ENCODE measurements at places on chromosomes 3 and 15. TPM values are rescaled to one million over a fixed set of nuclear protein-coding genes. Genes with fewer than 3 reads are reported as not detected.

DNA sequence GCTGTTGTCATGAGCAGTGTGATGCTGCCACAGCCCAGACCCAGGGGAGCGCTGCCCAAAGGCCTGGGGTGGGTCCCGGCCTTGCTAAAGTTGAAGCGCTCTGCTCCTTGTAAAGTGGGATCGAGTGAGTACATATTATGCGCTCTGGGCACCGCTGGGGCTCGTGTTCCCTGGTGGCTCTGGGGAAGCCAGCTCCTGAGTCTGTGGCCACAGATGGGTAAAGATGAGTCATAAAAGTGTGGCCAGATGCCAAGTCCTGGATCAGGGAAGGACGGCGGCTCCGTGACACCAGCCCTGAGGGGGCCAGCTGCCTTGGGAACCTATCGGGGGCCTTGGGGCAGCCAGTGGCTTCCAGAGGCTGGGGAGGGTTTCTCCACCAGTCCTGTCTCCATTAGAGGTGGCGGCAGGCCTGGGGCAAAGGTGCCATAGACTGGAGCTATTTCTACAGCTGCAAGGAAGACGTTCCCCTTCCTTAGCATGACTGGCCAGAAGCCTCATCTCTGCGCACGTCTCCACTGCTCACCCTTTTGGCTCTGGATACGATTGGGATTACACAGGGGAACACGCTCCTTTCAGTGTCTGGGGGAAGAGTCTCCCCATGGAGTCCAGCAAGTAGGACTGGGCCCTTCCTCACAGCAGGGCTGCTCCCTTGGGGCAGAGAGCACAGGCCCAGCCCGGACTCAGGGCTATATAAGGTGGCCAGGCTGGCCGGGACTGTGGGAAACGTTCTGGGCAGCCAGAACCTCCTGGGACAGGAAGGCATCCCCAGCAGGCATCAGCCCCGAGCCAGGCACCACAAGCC lies 1.2 kb upstream of the ITIH4 start:
- DNase-seq = peak; percentile 54

- DNase-seq = no peak
Observed at GRCh38 chr15:75704263-75704615, 8.4 kb downstream of the CSPG4 start.

DNA sequence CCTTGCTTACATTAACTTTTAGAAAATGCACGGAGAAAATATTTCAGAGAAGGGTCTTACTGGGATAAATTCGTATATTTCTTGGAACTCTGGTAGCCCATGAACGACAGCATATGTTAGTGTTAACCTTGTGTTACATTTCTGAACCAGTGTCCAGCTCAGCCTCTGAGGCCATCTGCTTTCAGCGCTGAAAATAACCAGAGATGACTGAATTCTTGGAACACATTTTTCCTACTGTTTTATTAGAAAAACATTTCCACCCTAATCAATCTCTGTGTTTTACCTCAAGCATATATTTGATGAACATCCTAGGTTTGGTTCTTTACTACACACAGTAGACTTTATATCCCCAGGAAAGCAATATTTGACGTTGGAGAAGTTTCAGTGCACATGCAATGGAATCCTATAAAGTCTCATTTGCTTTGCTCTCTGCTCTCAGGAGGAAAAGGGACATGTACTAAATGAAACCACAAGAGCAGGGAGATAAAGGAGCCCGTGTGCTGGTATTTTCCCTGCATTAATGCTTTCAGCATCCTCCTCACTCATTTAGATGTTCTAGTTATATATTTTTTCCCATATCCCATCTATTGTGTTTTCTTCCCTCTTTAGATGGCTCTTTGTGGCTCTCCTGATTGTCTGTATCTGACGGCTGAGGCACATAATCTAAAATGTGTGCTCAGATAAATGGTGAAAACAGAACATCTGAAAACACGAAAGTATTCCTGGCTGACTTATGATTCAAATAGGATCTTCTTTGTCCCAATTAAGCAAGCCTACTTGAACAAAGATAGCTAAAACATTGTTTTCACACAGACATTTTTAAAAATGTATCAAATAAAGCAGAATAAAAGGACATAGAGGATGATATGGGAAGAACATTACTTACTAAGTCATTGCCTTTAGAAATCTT lies 151.7 kb upstream of the KCNMB2 start:
- no peak for DNase-seq

DNA sequence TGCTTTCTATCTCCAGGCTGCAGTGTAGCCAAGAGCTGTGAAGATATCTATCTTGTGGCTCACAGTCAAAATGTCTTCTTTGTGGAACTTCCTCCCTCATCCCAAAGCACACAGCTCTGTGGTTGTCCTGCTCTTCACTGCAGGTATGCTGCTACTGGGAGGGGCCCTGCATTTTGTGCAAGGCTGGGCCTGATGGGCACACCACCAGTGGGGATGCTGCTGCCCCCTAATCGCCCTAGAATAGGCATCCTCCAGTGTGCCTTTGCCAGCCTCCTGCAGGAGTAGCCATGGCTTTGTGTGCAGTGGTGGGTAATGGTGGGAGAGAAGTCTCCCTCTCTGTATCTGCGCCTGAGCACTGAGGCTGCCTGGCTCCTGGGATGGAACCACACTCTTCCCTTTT lies 297.3 kb downstream of the DOCK3 start:
- no peak for DNase-seq

DNA sequence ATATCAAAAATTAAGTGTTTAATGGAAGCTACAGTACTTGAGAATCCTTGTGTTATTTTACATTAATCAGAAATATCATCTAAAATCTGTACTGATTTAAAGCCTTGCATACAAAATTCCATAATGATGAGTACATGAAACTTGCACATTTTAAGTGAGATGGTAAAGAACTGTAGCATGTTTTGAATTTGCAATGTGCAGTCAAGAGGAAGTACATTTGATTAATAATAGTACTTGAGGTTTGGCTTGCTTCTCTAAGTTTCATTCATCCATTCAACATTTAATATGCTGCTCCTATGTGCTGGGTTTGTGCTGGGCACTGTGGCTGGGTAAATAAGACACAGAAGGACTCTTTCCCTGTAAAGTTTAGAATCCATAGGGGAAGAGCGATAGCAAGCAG lies 332.3 kb downstream of the CNTN3 start:
- DNase-seq = no peak

GRCh38 chr15:84881520-84881830 lies 3.0 kb upstream of the SLC28A1 start:
- no peak for DNase-seq

DNA sequence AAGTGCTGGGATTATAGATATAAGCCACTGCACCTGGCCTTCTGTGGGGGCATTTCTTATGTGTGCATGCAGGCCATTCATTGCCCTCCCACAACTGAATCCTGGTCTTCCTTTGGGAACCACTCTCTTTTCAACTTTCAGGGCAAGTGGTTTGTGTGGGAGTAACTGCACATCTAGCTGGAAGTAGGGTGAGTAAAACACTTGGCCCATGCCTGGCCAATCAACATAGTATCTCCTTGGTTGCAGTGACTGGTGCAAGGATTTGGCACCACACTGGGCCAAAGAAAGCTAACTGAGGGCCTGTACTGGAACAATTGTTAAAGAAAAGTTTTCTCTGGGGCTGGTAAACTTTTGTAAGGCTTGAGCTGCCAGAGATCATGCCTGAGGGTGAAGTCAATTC lies 189.2 kb upstream of the FEZF2 start:
- DNase-seq = no peak

DNA sequence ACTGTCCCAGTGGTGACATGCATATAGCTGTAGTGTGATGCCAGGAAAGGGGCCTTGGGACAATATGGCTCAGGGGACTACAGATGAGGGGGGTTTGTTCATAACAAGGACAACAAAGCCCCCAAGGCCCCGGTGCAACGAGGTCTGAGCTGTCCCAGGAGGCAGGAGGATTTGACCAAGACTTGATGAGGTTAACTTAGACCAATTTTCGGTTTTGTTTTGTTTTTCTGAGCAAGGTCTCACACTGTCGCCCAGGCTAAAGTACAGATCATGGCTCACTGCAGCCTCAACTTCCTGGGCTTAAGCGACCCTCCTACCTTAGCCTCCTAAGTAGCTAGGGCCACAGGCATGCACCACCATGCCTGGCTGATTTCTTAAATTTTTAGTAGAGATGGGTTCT lies 23.8 kb downstream of the EFCAB12 start:
- no peak for DNase-seq

DNA sequence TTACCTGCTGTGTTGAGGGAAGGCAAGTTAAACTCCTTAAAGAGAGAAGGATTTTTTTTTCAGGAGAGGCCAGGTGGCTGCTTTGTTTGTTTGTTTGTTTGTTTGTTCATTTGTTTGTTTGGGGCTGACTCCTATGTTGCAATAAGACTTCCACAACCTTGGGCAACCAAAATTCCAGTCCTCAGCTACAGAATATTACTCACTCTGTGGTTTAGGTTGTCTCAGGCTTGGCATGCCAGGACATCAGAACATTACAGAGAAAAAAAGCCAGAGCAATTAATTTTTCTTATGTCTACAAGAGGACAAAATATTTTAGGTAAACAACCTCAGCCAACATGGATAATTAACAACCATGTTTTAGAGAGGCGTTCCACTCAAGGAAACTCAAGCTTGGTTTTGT lies 156.7 kb upstream of the ATP11B start:
- DNase-seq = no peak

GRCh38 chr3:53551324-53551723 lies 56.9 kb downstream of the CACNA1D start:
- DNase-seq = no peak

DNA sequence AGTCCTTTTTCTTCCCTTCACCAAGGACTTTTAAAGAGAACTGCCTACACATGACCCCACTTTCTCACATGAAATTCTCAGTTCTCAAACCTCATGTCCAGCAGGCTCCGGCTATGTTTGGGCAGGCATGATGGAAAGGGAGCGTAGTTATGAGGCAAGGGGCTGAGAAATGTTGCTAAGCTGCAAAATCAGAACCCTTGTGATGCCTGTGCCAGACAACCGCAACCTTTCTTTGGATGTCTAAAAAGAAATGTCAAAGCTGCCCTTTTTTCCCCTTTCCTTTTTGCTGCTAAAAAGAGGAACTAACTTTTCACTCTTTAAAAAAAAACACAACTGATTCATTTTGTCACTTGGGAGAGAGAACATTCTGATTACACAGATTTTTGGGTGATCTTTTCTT lies 19.2 kb downstream of the GNB4 start:
- no peak for DNase-seq

GRCh38 chr3:120013481-120013880 lies 80.8 kb downstream of the GSK3B start:
- no peak for DNase-seq

DNA sequence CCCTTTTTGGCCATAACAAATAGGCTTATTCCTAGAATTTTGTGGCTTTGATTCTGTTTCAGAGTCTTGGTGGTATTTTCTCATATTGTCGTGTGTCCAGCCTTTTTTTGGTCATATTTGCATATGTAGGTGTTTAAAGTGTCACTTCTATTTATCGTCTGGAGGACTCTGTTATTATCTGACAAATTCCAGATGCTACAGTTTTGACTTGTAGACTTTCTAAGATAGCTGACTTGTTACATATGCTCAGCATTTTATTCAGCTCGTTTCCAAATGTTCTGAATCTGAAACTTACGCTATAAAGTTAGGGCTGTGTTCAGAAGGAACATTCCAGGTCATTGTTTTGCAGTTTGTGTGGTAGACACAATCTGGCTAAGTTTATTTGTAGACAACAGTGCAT lies 1.9 kb downstream of the PPP4R2 start:
- DNase-seq = no peak

DNA sequence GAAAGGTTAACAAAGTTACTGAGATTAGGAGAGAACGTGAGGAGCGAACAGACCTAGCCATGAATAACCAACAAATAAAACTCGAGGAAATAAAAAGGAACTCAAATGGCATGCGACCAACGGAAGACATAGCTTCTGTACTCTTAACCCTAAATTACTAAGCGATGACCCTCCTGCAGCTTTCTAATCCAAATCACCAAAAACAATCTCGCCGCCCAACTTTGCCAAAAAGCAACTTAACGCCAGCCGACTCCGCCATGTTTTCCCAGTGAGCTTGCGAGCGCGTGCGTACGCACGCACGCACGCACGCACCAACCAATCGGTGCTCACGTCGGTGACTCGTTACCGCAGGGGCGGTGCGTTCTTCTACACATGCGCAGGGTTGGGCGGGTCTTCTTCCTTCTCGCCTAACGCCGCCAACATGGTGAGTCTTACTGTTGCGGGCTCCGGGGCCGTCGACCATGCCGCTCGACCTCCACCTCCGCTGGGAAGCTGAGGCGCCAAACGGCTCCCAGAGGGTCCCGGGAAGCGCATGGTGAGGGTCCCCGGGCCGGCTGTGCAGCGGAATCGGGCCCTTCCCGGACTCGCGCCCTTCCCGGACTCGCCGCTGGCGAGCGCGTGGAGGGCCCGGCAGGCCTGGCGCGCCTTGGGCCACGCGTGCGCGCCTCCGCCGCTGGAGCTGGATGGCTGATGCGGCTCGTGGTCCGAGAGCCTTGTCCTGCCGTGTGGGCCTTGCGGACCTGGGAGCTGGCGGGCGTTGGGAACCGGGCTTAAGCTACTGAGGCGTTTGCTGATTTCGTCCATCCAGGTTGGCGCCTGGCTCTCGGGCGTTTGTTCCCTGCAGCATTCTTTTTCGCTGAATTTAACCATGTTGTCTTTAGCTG lies at the start of gene RPL14:
Gene RPL14, plus strand, starts transcription at position 400 of the 884 bp plus-strand sequence. Its CDS starts 133 bp downstream, at position 533.
- peak; percentile 98 for DNase-seq

DNA sequence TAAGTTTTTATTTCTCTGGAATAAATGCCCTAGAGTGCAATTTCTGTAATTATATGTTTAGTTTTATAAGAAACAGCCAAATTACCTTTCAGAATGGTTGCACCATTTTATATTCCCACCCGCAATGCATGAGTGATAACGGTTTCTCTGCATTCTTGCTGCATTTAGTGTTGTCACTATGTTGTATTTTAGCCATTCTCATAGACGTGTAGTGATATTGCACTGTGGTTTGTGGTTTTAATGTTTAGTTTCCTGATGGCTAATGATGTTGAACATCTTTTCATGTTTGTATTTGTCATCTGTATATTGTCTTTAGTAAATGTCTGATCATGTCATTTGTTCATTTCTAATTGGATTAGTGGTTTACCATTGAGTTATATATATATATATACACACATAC lies 73.0 kb upstream of the GOLIM4 start:
- DNase-seq = no peak

DNA sequence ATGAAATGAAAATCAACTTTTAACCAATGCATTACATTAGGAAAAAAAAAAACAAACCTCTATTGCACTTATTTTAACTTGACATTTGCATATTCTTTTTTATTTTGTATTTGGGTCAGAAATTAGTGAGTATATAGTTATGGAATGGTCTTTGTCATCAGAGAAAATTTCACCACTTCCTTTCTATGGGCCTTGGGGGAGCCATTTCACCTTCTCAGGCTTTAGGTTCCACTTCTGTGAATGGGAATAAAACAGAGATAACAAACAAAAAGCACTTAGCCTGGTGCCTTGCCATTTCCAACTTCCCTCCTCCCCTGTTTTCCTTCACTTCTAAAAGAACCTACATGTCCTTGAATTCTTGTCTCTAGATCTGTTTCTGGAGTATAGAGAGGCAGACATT lies 168.0 kb upstream of the STT3B start:
- no peak for DNase-seq

The GPD1L gene
- 273 TPM for total RNA-seq

The AP3B2 gene
- 1.7 TPM for total RNA-seq

The DZIP1L gene
- 4.1 TPM for total RNA-seq

The ECE2 gene
- not detected for total RNA-seq

The SMCO1 gene
- total RNA-seq = 89.9 TPM

The GP9 gene
- not detected for total RNA-seq

All from Right ventricle myocardium superior (tissue), 1 donor.